Osteoblast (primary cell): ENCODE measurements at places on chromosomes 5 and 9. TPM values are rescaled to one million over a fixed set of nuclear protein-coding genes. Genes with fewer than 3 reads are reported as not detected.

The XPA gene
- total RNA-seq: 8.7 and 10.3 TPM in 2 replicates

The PCDHA1 gene
- not detected in 2 replicates for total RNA-seq

The TICAM2 gene
- total RNA-seq: 6.9 and 9.1 TPM in 2 replicates

The NEUROG1 gene
- not detected in 2 replicates for total RNA-seq

The TLX3 gene
- total RNA-seq: not detected in 2 replicates

The ANGPTL2 gene
- 39.8 and 72.5 TPM in 2 replicates for total RNA-seq

The GRM6 gene
- not detected in 2 replicates for total RNA-seq
